ENCODE measurements at places on chromosomes 6 and 20.

DNA sequence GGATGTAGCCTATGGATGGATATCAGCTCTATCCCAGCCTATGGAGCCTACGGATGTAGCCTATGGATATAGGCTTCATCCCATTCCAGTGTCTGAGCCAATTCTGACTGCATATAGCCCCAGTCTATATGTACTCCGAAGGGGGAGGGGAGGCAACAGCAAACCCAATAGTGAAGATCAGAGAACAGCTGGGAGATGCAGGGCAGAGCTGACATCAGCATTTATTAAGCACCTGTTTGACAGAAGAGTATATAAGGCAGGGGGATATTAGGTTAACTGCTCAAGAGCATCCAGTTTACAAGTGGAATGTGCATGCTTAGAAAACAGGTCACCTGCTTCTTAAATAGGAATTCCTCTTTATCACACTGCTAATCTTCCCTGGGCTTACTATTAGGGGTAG lies 85.2 kb downstream of the TNFAIP3 start:
- no peak for DNase-seq

DNA sequence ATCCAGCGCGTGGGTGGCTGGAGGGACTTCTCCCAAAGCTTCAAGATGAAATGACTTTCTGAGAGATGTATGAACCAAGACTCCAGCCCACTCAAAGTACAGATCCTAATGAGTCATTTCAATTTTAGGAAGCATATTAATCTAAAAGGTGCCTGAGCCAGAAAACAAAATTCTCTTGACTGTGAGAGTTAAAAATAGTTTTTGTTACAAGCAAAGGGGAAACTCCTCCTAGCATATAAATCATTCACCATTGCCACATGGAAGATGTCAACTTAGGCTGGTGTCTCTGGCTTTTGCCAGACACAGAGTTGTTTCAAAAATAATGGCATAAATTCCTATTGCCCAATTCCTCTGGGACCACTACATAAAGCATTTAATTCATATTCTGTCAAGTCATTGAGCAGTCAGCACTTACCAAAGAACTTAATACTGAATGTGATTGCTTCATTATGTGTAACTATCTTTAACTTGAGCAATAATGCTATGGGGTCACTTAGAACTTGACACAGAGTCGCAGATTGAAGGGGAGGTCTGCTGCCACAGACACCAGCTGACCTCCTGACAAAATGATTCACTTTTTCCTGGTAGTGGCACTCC lies 280.6 kb downstream of the SLC35F1 start:
- DNase-seq = no peak

- DNase-seq = no peak
Observed at GRCh38 chr6:46053039-46053933, 37.6 kb upstream of the CLIC5 start.

DNA sequence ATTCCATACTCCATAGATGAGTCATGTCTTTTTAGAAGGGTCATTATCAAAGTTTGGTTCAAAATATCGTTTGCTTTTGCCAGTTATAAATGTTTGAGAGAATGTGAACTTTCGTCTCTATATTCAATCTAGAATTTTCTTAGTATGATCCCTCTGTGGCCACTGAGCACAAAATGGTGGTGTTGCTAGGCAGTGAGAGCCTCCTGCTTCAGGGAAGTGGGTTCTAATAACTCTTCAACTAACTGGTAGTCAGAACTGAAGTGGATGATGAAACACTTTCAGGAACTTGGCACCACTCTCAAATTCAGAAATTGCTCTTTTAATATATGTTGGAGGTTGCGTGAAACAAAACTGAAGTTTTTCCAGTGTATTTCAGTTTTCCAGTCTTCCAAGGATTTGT lies 125.0 kb upstream of the DOK5 start:
- no peak for DNase-seq

DNA sequence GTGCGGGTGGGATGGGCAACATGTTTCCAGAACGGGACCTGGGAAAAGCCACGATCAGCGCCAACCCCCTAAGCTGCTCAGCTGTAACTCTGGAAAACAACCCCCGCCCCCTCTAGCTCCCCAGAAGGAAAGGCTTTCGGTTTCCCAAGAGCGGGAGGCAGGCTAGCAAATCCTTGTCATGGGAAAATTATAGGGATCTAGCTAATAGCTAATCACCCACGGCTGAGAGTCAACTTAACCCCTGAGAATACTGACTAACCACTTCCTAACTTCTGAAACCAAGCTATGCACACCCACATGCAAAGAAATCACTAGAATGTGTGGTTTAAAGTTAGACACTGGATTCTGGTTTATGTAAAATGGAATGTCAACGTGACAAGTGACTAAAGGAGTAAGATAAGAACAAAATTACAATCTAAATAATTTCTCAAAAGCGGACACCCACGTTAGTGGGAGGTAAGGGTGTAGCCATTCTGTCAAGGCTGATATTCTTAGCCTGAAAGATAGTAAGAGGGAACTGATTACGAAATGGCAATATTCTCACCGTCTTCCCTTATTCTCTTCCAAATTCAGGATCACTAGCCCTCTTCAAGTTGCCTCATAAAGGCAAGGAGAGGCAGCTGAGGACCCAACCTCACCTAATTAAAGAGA lies 20.1 kb downstream of the JAG1 start:
- no peak for DNase-seq

- peak; percentile 54 for DNase-seq
Observed at GRCh38 chr6:139161169-139161568, 26.3 kb downstream of the HECA start.

- no peak for DNase-seq
Observed at GRCh38 chr6:3746119-3746691, 5.3 kb downstream of the PXDC1 start.

DNA sequence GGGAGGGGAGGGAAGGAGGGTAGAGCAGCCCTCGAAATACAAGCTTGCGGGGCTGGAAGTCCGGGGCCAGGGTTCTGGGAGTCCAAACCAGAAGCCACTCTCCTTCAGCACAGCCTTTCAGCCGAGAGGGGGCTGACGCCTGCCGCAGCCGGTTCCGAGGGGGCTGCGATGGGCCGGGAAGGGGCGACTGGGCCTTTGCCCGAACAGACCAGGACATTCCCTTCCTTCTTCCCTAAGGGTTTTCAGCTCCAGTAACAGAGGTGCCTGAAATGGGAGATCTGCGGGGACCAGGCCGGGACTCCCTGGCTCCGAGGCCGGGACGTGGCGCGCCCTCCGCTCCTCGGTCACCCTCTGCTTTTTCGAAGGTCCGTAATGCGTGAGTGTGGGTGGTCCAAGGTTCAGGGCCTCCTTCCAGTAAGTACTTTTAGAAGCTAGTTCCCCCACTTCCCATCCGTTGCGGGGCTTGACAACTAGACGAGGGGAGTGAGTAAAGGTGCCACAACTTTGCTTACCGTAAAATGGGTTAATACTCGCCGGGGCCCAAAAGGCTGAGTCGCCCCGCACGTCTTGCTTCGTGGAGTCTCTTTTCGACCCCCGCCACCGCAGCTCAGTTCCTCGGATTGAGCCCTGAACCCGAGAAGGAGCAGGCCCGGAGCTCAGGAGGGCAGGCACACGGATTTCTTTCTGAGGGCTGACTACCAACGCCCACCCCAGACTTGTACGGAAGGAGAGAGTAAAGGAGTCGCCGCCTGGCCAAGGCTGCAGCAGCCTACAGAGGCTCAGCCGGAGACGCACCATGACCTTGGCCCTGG lies 2.9 kb upstream of the OLIG3 start:
- no peak for DNase-seq

GRCh38 chr6:73389854-73390253 lies 4.8 kb upstream of the DDX43 start:
- no peak for DNase-seq

GRCh38 chr6:52326540-52327364 lies 35.2 kb upstream of the PAQR8 start:
- DNase-seq = no peak

- DNase-seq = no peak
Observed at GRCh38 chr6:84554706-84555105, 209.7 kb downstream of the TBX18 start.

DNA sequence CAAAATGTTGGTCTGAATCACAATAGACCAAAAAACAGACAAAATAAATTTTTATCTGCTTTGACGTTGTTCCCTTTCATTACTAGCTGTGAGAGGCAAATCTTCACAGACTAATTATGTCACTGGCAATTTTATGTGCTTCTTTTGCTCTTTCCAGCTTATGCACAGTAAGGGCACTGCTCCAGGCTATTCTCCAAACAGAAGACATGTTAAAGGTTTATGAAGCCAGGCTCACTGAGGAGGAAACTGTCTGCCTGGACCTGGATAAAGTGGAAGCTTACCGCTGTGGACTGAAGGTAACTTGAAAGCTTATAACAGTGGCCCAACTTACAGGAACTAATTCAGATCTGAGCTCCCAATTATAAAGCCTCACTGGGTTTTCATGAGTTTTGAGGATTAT lies 15.5 kb upstream of the SNRNP48 start:
- no peak for DNase-seq

- DNase-seq = no peak
Observed at GRCh38 chr6:3379482-3380060, 77.3 kb downstream of the SLC22A23 start.

- DNase-seq = no peak
Observed at GRCh38 chr6:33490198-33490597, 35.8 kb downstream of the ZBTB9 start.

DNA sequence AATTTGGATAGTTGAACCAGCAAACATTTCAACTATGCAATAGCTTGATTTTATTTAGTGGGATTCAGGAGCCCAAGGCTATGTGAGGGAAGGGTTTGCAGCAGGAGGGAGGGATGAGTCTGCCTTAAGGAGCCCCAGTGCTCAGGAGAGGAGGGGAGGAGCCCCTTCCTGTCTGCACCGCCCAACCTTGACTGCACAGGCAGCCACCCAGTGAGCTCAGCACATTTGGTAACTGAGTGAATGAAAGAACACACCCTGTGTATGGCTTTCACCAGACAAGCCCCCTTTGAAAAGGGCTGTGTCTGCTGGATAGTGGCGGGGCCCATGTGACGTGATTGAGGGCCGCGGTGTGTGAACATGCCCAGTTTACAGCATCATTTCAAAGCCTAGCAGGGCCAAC lies 17.0 kb downstream of the DACT2 start:
- no peak for DNase-seq

- DNase-seq = no peak
Observed at GRCh38 chr20:58832457-58832856, 18.2 kb downstream of the GNAS-AS1 start.

DNA sequence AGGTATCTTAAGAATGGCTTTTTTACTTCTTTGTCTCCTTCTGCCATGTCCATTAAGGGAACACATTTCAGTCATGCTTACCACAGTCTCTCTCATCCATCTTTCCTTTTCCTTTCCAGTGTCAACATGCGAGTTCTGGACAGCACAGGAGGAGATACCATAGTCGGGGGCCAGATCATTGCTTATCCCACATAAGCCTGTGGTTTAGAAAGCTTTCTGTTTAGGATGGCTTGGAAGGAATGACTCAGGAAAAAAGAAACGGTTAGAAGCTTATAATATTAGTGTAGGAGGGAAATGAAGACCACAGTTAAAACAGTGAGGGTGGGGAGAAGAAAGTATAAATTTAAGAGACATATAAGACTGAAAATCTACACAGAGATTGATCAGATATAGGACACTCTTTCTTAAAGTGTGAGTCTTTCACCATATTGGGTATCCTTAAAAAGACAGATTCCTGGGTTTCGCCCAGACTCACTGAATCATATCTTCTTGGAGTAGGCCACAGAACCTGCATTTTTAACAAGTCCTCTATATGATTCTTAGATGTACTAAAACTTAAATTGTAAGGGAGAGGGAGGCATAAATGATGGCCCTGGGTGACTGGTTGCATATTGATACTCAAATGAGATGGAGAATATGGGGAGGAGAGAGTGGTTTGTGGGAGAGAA lies 36.1 kb downstream of the DSE start:
- no peak for DNase-seq

DNA sequence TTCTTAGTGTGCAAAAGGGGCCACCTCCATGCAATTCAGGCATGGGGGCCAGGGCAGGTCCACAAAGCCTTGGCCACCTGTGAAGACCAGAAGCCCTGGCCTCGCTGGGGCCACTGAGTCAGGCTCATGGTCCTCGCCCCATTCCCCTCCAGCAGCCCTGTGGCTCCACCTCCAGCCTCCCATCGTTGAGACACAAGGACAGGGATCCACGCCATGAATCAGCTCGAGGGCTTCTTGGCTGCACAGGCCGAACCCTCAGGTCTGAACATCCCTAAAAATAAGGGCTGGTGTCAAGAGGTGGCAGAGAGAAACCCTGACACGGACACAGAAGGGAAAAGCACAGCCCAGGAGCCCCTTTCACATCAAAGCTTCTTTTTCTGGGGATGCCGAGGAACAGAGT lies 68.6 kb upstream of the QKI start:
- no peak for DNase-seq

GRCh38 chr20:64131406-64131805 lies 24.0 kb upstream of the NPBWR2 start:
- no peak for DNase-seq

- DNase-seq = no peak
Observed at GRCh38 chr6:73382462-73383113, 12.0 kb upstream of the DDX43 start.

DNA sequence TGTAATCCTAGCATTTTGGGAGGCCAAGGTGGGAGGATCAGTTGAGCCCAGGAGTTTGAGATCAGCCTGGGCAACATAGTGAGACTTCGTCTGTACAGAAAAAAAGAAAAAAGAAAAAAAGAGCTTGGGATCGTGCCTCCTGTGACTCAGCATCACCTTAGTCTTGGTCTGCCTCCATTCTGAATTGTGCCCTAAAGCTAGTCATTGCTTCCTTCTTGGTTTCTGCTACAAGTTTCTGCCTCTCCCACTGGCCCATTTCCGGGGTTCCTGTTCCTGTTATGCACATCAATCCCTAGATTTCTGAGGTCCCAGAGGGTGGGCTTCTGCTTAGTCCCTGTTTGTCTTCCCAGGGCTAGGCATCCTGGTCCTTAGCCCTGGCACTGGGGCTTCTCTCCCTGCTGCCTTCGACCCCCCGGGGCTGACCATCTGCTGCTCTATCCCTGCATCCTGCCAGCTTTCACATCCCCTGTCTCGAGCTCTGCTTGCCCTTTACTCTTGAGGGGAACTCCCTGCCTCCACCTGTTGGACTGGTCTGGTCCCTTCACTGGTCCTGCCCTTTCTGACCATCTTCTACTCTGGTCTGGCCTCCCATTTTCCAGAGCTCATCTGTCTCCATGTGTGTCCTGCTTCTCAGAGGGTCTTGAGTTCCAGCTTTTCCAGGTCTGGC lies 77.5 kb upstream of the ESR1 start:
- DNase-seq = no peak

GRCh38 chr20:2335096-2335870 lies 39.5 kb downstream of the TGM3 start:
- no peak for DNase-seq

GRCh38 chr6:55136916-55137315 lies 37.4 kb upstream of the HCRTR2 start:
- no peak for DNase-seq

GRCh38 chr6:118697554-118697953 lies 46.2 kb upstream of the CEP85L start:
- no peak for DNase-seq

- no peak for DNase-seq
Observed at GRCh38 chr6:169451065-169451838, 197.6 kb upstream of the THBS2 start.

- peak; percentile 84 for DNase-seq
Observed at GRCh38 chr6:41786451-41787218, 859 bp upstream of the TOMM6 start.

- DNase-seq = no peak
Observed at GRCh38 chr20:60266177-60266823, 308.1 kb downstream of the CDH26 start.

- DNase-seq = peak; percentile 12
Observed at GRCh38 chr6:52574709-52575501, 2.0 kb downstream of the TRAM2 start.

Measured in activated CD4-positive, alpha-beta T cell treated with anti-CD3 and anti-CD28 coated beads, Interleukin-2, amount 50 U/mL, for 4 hours (primary cell).